A549 treated with ZK216348 at 1 μM for 4 hours (cell line): ENCODE measurements at places on chromosomes 4 and X. TPM values are rescaled to one million over a fixed set of nuclear protein-coding genes. Genes with fewer than 3 reads are reported as not detected.

The CYP2U1 gene
- 1.2 to 2.4 TPM (median 1.6 TPM) in 5 replicates for total RNA-seq

The COX7B2 gene
- not detected in 5 replicates for total RNA-seq

The TEX13D gene
- not detected in 5 replicates for total RNA-seq

The RRH gene
- 0.13 to 0.18 TPM (median 0.15 TPM) in 3 of 5 replicates, not detected in the others for total RNA-seq

The C1QTNF7 gene
- not detected in 5 replicates for total RNA-seq

The NEUROG2 gene
- not detected in 5 replicates for total RNA-seq

The PAGE2 gene
- not detected in 5 replicates for total RNA-seq

The DSPP gene
- not detected in 5 replicates for total RNA-seq

The HNRNPH2 gene
- 50.5 to 66.5 TPM (median 57.9 TPM) in 5 replicates for total RNA-seq

The MAGEA11 gene
- total RNA-seq = not detected in 5 replicates

The TIGD4 gene
- total RNA-seq = 0.14 to 0.35 TPM (median 0.26 TPM) in 5 replicates

The ARL9 gene
- total RNA-seq = not detected in 5 replicates

The SHROOM2 gene
- 0.58 to 0.79 TPM (median 0.63 TPM) in 5 replicates for total RNA-seq

The ASB11 gene
- total RNA-seq = not detected in 5 replicates

The UNC5C gene
- total RNA-seq = not detected in 5 replicates

The ARHGAP10 gene
- 14.9 to 18.4 TPM (median 16.4 TPM) in 5 replicates for total RNA-seq
